ENCODE measurements at places on chromosomes 11 and 22. TPM values are rescaled to one million over a fixed set of nuclear protein-coding genes. Genes with fewer than 3 reads are reported as not detected.

- peak; percentile 43 for DNase-seq
These were observed 88.6 kb downstream of the PLEKHA7 start for GRCh38 chr11:16925561-16926065.

- DNase-seq, result no peak
These were observed 313.7 kb downstream of the SWAP70 start for GRCh38 chr11:9977554-9977953.

GRCh38 chr11:34299284-34299972 is 58.4 kb downstream of the ABTB2 start:
- no peak for DNase-seq

POLR2L gene
- total RNA-seq, result 256 TPM

GLYATL2 gene
- under 0.01 TPM for total RNA-seq

OR51B5 gene
- not detected for total RNA-seq

Data from dermis microvascular lymphatic vessel endothelial cell (primary cell).